ENCODE measurements at places on chromosomes 7 and 10.

- DNase-seq, result peak; percentile 86
These were observed 675 bp upstream of the SCD start for GRCh38 chr10:100346351-100346764.

DNA sequence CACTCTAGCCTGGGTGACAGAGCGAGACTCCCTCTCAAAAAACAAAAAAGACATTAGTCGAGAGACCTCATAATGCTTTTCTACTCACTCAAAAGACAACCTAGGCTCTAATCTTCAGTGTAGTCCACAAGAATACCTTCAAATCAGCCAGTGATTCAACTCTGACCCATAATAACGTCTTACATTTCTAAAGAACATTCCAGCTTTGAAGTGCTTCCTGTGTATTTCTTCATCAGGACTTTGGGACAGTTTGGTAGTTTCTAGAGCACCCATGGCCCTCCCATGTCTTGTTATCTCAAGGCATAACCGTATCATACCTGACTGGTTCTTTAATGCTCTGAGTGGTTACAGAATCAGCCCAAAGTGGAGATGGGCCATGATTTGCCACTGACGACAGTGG is 221.3 kb downstream of the SKIDA1 start:
- DNase-seq, result no peak

DNA sequence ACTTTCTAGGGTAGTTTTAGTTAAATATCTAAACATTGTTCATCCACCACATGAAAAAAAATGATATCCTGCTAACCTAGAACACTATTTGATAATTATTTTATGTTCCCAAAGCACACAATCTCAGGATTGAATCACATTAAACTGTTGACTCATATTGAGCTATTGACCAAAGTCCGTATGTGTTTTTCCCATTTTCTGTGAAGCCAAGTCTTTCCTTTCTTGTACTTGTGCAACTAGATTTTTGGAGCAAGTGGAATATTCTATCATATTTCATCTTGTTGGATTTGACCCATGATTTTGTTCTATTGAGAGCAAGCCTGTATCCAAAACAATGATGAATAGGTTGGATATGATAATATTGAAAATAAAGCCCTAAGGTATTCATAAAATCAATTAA is 164.6 kb downstream of the SKAP2 start:
- DNase-seq, result no peak

DNA sequence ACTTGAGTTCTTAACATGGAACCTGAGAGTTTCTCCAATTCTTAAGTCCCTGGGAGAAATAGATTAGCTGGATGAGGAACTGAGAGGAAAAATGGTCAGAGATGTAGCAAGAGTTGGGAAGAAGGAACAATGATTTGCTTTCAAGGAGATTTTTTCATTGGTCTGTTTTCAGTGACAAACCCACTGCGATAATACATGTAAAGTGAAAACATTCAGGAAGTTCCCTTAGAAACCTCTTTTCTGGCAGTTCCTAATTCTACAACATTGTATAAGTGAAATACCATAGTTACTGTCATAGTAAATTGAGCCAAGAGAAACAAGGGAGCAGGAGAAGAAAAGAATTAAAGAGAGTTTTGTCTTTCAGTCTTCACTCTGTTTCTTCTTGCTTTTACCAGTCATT is 12.1 kb upstream of the MAGI2 start:
- no peak for DNase-seq

DNA sequence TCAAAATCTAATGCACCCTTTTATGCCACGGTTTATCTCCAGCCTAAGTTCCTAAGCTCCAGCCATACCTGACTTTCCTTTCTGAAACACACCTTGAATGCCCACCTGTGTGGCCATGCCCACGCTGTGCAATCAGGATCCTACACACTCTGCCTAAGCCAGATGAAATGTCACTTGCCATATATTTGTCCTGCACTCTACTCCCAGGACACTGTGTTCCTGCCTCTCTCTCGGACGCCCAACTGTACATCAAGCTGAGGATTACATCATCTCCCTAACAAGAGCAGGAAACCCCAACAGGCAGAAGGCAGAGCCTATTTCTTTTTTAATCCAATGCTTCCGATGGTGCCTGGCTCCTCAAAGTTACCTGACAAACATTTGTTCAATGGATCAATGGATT is 214.6 kb downstream of the SFMBT2 start:
- DNase-seq, result no peak

DNA sequence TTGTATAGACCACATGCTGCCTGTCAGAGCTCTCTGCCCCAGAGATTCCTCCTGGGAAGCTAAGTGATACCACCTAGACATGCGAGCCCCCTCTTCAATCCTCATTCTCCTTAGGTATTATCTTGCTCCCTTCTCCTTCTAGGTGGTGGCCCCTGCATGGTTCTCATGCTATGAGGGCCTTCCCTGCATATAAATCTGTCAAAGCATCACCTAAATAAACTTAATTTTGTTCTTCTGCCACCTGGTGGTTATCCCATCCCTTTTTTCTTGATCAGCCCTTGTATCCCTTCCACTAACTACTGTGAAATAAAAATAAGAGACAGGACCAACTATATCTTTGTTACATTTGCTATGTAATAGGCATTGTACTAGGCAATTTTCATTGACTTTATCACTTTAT is 242.1 kb downstream of the CDC14C start:
- no peak for DNase-seq

- DNase-seq, result no peak
These were observed 673 bp downstream of the NDUFB8 start for GRCh38 chr10:100528921-100529474.

- no peak for DNase-seq
These were observed 154.3 kb upstream of the SEMA3D start for GRCh38 chr7:85341121-85341520.

GRCh38 chr10:92901819-92902251 is 53.5 kb downstream of the EXOC6 start:
- no peak for DNase-seq

DNA sequence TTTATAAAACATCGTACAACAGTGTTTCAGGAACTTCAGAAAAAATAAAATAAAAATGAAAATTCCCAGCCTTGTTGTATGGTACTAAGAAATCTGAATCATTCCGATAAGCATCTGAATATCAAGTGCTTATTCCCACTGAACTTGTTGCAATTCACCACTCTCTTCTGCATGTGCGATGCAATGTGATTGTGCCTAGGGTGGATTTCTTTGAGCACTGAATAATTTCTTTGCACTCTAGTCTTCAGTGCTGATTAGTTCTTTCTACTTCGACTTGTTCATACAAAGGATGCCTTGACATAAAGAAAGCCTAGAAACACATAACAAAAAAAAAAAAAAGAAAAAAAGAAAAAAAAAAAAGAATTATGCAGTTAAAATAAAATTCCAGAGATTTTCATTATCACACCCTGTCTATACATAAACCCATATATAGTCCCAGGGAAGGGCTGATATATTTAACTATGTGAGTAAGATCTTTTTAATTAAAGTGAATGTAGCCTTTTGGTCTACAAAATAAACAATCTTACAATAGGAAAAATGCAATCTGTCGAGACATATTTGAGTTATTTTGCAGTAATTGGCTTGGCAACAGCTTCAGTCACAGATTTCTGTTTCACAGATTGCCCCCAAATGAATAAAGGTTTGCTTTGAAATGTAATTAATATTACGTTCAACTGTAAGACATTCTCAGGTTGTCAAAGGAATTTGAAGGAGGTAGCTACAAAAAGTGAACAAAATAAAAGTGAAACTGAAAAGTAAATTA is 1118.9 kb upstream of the CELF2 start:
- DNase-seq, result no peak

GRCh38 chr7:50142425-50143017 is 49.5 kb upstream of the ZPBP start:
- no peak for DNase-seq

GRCh38 chr10:77975086-77975666 is 48.6 kb upstream of the DLG5 start:
- no peak for DNase-seq

GRCh38 chr7:73885975-73886798 is 25.2 kb downstream of the TMEM270 start:
- DNase-seq, result no peak

GRCh38 chr7:34735526-34735925 is 77.5 kb downstream of the NPSR1 start:
- no peak for DNase-seq

DNA sequence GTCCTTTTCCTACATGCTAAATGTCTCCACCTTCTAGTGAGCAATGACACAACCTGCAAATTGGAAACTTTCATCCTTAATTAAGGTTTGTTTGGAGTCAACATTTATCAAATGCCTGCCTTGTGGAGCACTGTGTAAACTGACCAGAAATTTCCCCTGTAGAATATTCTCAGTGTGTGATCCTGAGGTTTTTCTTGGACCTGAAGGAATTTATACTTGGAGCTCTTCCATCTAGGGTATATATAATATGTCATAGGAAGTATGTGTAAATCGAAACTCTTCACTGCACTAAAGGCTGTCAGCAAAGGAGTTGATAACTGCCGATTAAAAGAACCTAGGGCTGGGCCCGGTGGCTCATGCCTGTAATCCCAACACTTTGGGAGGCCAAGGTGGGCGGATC is 152.4 kb downstream of the NSUN6 start:
- DNase-seq, result no peak

DNA sequence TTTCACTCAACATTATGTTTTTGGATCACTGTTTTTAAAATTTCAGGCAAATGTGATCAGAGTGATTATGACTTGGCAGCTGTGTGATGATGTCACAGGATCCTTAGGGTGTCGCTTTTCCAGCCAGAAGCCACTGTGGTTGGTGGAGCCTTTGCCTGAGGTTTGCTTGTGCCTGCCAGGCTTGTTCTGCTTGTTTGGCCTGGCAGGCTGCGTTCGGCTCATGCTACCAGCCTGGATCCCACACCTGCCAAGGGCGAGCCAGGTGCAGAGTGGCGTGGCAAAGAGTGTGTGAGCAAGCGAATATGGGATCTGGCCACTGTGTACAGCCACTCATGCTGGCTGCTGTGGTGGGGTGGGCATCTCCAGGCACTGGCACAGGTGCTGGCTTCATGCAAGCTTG is 55.7 kb downstream of the ADK start:
- DNase-seq, result no peak

DNA sequence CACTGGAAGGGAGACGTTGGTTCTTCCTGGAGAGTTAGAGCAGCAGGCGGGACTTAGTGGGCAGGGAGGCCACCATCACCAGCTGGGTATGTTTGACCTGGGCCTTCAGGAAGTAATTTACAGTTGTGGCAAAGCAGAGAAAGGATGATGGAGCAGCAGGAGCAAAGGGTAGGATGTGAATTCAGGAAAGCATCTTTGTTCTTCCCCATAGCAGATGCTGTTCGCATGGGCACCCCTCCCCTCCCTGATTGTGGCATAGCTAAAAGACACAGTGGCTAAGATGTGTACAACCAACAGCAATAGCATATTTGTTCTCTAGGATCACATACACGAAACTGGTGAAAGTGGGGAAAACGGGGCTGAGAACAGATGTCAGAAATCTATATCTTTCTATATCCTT is 56.3 kb upstream of the ITPRID1 start:
- no peak for DNase-seq

GRCh38 chr10:26481914-26482550 is 43.9 kb downstream of the APBB1IP start:
- DNase-seq, result no peak

GRCh38 chr10:69022611-69023010 is 34.0 kb downstream of the KIFBP start:
- DNase-seq, result no peak

- DNase-seq, result peak; percentile 62
These were observed 1.2 kb downstream of the TSPAN12 start for GRCh38 chr7:120856621-120857352.

DNA sequence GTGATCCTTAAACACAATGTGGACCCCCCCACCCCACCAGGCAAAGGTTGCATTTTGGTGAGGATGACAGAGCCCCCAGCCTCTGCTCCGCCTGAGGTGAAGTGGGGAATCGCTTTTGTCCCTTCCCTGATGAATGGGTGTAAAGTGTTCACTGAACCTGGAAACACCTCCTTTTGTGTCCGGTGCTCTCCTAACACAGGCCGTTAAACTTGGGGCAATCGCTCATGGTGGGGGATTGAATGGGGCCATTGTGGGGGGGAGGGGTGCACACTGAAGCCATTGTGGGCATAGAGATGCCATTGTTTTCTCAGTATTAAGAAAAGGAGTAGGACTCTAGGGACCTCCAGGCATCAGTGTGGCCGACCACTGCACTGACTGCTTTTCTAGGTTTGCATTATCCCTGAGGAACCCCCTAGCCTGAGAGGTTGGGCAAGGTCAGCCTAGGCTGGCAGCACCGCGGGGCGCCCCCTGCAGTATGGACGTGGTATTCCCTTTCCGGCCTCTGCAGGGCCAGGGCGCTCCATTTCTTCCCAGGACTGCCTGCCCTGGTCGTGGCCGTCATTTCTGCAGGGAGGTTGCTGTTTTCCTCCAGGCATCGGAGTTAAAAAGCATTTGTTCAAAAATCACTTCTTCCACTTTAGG is 158.3 kb downstream of the TCF7L2 start:
- DNase-seq, result no peak

- no peak for DNase-seq
These were observed 15.7 kb downstream of the DNTT start for GRCh38 chr10:96319754-96320474.

GRCh38 chr10:48400850-48401220 is 94.4 kb downstream of the MAPK8 start:
- DNase-seq, result no peak

GRCh38 chr7:107746006-107746405 is 2.1 kb downstream of the CBLL1 start:
- no peak for DNase-seq

DNA sequence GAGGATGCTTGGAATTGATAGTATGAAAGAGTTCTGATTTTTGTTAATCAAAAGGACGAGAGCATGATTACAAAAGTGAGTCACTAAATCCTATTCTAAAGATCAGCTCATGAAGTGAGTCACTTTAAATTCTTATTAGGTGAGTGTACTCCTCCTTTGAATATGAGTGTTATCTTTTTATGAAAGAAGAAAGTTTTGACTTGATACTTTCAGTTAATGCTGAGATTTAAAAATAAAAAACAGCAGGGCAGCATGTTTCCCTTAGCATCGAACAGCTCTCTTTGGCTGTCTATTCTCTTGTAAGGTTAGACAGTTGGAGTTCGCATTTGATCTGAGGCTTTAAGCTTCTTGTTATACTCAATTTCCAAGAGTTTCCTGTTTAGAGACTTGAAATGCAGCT is 222.0 kb downstream of the TWIST1 start:
- DNase-seq, result no peak

GRCh38 chr10:119725517-119725827 is 378 bp upstream of the INPP5F start:
- DNase-seq, result no peak

GRCh38 chr7:98557538-98558031 is 59.5 kb upstream of the NPTX2 start:
- DNase-seq, result no peak

DNA sequence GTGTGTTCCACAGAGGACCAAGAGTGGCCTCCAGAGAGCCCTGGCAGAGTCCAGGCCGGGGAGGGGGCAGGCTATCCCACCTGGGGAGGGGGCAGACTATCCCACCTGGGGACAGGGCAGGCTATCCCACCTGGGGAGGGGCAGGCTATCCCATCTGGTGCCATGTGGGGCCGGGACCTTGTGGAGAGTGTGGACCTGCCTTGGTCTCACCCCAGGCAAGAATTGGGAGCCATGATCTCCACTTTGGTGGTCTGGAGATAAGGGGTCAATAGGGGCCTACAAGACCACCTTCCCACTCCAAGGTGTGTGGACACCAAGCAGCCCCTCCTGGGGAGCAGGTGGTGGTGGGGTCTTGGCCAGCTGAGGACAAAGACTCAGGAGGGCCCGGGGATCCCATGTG is 138.2 kb downstream of the EBF3 start:
- DNase-seq, result no peak

- no peak for DNase-seq
These were observed 170.4 kb downstream of the ZNF438 start for GRCh38 chr10:30861221-30861620.

- no peak for DNase-seq
These were observed 59.5 kb downstream of the ST8SIA6 start for GRCh38 chr10:17394854-17395253.
